Left ventricle myocardium superior (tissue), 1 donor: ENCODE measurements at places on chromosomes 12 and 14.

- no peak for DNase-seq
Measured at GRCh38 chr12:107025671-107026070, 38.7 kb upstream of the MTERF2 start.

GRCh38 chr12:124520907-124521306 lies 46.5 kb downstream of the NCOR2 start:
- no peak for DNase-seq

GRCh38 chr12:82919388-82920054 lies 232.8 kb downstream of the TMTC2 start:
- DNase-seq = no peak

GRCh38 chr14:69673578-69674305 lies 62.3 kb downstream of the SUSD6 start:
- no peak for DNase-seq

GRCh38 chr14:99205086-99205688 lies 66.8 kb downstream of the BCL11B start:
- DNase-seq = no peak

DNA sequence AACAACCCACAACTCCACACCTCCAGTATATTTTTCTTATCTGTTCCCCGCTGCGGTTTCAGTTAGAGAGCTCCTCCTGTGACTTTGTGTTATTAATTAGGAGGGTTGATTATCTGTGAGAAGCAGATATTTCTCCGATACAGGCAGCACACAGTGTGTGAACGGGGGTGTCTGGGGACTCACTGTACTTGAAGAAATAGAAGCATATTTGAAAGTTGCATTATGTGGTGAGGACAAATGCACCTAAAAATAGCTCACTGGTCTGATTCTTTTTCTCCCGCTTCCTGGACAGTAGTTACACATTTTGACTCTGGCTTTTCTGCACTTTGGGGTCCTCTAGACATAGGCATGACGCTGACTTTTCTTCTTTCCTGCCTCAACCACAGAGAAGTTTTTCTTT lies 277.7 kb downstream of the VRK1 start:
- DNase-seq = no peak

GRCh38 chr14:77457115-77457521 lies 283 bp downstream of the VIPAS39 start:
- no peak for DNase-seq

DNA sequence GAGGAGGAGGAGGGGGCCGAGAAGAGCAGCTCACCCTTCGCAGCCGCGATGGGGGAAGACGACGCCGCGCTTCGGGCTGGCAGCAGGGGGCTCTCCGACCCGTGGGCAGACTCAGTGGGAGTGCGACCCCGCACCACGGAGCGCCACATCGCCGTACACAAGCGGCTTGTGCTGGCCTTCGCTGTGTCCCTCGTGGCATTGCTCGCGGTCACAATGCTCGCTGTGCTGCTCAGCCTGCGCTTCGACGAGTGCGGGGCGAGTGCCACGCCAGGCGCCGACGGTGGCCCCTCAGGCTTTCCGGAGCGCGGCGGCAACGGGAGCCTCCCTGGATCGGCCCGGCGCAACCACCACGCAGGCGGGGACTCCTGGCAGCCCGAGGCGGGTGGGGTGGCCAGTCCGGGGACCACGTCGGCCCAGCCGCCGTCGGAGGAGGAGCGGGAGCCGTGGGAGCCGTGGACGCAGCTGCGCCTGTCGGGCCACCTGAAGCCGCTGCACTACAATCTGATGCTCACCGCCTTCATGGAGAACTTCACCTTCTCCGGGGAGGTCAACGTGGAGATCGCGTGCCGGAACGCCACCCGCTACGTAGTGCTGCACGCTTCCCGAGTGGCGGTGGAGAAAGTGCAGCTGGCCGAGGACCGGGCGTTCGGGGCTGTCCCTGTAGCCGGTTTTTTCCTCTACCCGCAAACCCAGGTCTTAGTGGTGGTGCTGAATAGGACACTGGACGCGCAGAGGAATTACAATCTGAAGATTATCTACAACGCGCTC lies 745 bp downstream of the TRHDE start:
- DNase-seq = peak; percentile 26

DNA sequence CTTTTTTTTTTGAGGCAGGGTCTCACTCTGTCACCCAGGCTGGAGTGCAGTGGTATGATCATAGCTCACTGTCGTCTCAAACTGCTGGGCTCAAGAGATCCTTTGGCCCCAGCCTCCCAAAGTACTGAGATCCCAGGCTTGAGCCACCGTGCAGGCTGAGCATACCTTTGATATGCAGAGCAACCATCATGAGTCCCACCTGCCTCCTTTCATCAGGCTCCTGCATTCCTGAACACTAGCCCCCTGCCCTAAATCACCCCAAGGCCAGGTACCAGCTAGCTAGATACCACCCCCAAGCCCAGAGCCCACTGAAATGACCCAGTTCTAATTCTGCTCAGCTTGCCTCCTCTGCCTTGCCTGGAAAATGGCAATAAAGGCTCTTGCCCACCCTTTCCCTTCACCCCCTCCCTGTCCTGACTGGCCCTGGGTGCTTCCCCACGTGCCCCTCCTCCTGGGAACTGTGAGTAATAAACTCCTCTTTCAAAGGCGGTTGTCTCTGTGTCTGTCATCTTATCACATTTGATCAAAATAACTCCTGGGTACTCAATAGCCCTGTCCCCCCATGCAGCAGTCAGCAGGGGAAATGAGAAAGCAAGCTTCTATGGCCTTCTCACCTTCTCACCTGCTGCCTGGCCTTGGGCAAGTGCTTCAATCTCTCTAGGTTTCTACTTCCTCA lies 6.4 kb upstream of the BRF1 start:
- DNase-seq = no peak

DNA sequence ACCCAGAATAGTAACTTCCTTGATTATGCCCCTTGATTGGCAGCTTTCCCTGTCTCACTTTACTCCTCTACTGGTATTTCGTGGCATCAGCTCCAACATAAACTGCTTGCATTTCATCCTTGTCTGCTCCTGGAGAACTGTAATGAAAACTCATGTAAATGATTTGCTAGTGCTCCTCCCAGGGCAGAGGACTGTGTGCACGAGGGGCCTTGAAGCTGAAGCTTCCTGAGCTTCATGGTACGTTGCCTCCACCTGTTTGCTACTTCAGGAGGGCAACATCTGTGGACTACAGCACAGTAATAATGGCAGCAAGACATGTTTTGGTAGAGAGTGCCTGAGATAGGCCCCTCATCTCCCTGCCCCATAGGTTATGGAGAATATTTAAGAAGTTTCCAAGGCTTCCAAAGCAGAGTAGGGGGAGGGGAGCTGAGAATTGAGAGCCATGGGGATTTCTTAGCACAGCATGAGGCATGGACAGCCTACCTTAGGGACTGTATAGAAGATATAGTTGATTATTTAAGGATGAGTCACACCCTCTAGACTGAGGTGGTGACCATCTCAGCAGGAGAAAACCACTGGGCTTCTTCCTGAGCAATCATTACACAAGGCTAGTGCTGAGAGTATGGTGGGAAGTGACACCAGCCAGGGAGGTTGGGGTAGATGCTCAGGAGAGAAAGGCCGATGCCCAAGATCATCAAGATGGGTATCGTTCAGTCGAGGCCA lies 29.5 kb downstream of the CCDC198 start:
- DNase-seq = no peak

GRCh38 chr12:47849261-47849660 lies 29.6 kb upstream of the HDAC7 start:
- no peak for DNase-seq

DNA sequence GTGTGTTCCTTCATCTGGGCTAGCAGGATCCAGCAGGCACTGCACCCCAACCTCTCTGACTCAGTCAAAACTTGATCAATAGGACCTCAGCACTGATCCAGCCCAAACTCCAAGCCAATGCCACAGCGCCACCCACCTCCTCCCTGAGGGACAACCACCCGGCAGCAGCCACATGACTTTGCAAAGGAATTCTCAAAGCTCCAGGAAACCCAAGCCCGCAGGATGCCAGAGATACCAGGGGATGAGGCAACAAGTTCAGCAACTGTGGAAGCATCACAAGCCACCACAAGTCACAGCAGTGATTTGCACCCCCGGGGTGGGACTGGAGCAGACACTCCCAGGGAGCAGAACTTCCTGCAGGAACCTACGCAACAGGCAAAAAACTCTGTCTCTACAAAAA lies 37.3 kb downstream of the ACTN1 start:
- peak; percentile 48 for DNase-seq

DNA sequence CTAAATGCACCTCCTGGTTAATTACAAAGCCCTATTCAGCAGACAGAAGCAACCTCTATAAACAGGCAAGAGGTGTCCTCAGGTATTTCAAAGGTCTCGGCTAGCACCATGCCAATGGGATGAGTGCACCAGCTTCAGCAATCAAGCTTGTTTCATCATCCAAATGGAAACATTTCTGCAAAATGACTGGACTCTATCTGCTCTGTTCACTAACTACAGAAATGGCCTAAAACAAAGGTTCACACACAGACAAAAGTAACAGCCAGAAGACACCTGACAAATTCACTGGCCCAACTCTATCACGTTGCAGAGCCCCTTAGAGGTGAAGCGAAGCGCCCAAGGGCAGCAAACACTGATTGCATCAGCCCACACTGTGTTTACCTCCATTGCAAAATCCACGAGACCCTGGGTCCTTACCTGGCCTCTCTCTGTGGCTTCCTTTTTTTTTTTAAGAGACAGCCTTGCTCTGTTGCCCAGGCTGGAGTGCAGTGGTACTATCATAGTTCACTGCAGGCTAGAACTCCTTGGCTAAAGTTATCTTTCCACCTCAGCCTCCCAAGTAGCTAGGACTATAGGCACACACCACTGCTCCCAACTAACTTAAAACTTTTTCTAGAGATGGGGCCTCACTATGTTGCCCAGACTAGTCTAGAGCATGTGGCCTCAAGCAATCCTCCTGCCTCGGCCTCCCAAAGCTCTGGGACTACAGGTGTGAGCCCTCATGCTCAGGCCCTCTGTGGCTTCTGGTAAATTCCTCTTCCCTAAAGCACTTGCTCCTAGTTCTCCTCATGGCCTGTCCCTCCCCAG lies 8.5 kb upstream of the SYNE3 start:
- DNase-seq = no peak

- no peak for DNase-seq
Measured at GRCh38 chr14:22422238-22422637, 166.8 kb downstream of the DAD1 start.

- DNase-seq = no peak
Measured at GRCh38 chr14:21074398-21075272, 4.5 kb downstream of the ARHGEF40 start.

- no peak for DNase-seq
Measured at GRCh38 chr14:104314251-104314941, 176.0 kb downstream of the KIF26A start.

- no peak for DNase-seq
Measured at GRCh38 chr12:115267891-115268290, 583.9 kb upstream of the TBX3 start.

DNA sequence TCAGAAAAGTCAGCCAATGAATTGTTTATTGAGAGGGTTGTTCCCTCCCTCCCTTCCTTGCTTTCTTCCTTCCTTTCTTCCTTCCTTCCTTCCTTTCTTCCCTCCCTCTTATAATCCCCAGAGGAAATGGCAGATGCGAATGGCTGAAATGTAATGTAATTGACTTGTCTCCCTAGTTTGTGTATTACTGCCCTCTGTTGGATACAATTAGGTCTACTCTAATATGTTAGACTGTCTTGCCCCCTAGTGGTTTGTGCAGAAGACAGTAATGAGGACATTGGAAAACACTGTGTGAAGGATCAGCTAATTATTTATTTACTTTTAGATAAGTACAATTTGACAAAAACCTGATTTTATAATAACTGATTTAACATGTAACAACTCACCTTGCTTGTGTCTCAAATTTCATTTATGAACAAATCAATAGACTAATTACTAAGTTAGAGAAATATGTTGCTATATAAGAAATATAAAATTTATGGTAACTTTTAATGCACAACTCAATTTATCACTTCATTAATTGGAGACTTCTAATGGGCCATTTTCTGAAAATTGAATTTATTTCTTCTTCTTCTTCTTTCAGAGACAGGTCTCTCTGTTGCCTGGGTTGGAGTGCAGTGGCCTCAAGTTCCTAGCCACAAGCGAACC lies 229.8 kb upstream of the LRIG3 start:
- no peak for DNase-seq

GRCh38 chr14:85233756-85234155 lies 296.2 kb upstream of the FLRT2 start:
- DNase-seq = no peak

DNA sequence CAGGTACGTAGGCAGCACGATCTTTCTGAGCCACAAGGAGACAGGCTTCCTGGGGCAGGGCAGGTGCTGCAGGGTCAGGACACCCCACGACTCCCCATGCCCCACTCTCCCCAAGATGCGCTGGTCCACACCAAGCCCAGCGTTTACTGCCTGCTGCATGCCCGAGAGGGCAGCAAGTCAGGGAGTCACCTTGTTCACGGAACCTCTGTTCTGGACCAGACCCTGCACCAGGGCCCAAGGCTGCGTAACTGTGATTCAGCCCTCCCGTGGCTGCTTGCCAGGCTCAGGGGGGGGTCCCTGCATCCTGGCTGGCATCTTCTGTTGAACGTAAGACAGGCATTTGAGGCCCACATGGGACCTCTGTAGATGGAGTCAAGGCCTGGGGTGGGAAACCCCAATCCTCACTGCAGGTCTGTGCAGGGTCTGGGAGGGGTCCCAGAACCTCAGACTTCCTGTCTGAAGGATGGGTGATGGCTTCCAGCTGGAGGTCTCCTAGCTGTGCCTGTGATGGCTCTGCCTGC lies 228.6 kb upstream of the RTL1 start:
- no peak for DNase-seq

DNA sequence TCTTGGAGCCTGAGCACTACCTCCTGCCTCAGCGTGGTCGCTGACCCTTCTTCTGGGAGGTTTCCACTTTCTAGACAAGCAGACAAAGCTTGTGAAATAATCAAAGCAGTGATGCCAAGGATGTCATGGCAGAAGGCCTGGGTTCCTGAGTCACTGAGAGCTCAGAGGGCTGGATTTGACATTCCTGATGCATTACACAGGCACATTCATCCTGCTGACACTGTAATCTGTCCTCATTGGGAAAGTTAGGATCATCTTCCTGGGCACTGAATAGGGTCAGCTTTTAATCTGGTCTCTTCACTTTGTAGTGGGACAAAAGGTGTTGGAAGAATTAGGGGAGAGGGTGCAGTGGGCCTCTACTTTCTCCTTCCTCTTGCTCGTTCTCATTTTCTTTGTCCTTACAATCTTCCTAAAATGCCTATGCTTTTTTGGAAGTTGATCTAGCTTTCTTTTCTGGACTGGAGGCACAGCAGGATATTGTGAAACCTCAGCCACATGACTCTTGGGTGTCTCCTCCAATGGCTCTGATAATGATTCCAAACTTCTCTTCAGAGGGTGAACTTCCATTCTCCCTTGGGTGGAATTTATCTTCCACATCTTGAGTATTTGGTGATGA lies 29.6 kb downstream of the EEA1 start:
- DNase-seq = peak; percentile 72

DNA sequence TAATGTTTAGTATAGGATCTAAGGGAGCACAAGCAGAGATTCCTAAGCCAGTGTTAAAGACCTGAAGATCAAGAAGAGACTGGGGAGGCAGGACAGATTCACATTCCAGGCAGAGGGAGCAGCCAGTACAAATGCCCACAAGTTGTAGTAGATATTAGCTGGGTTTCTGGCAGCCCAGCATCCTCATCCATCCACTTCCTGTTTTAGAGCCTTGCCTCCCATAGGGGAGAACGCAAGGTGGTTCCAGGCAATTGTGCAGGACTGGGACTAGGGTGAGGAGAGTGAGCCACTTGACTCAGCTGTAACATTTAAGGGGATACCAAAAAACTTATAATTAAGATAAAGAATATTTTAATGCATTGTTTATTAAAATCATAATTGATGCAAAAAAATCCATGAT lies 71.3 kb upstream of the PSMA6 start:
- DNase-seq = no peak

GRCh38 chr14:64704143-64704742 lies at the start of gene PLEKHG3:
Gene PLEKHG3, plus strand, starts transcription at chr14:64704424. Its CDS starts 23,208 bp downstream, at chr14:64727632.
- DNase-seq = peak; percentile 89
